ENCODE measurements at places on chromosomes 7 and 10.
A peak's percentile ranks its signal among the peaks of the same experiment; 100 is the strongest.

DNA sequence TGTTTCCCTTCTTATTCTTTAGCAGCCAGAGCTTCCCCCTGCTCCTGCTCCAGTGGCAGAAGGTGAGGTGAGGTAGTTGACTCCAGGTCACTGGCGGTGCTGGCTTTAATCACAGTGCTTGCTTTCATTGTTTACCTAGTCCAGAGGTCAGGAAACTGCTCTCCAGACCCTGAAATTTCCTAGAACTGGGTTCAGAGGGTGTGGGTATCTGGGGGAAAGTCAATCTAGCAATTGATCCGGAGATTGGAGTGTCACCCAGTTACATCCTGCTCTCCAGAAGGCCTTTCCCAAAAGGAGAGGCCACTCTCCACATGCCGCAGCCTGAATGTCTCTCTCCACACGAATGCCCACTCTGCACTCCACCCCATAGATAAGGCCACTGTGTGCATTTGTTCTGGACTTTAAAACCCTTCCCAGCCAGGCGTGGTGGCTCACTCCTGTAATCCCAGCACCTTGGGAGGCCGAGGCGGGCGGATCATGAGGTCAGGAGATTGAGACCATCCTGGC is 2.1 kb upstream of the MBL2 start:
- no peak for DNase-seq

DNA sequence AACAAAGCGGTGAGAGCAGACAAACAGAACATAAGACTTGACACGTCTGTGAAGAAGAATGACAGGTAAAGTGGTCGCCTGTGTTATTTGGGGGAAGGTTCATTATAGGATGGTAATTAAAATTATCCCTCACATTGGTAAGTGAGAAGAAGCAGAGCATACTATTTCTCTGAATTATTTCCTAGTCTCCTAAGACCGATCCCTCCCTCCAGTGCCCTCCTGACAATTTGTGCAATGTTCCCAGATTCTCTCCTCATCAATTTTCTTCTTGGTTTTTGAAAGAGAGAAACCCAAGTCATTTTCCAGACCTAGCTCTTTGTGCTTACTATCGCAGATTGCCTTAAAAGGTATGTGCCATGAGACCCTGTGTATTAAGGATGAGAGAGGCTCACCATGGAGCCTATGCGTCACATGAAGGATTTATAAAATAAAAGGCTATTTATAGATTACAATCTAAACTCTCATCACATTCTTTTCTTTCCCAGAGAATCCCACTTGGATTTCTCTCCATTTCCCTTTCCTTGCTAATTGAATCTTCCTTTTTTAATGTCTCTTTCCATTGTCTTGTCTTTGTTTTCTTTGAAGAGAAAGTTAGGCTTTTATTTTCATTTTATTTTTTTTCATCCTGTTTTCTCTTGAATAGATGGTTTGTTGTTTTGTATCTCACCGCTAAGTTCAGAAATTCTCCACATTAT is 112.0 kb downstream of the PPP1R3A start:
- no peak for DNase-seq

- DNase-seq: no peak
Measured at GRCh38 chr7:19530261-19530660, 178.6 kb downstream of the POLR1F start.

GRCh38 chr7:98996150-98996552 is 117.8 kb downstream of the TRRAP start:
- DNase-seq: peak; percentile 3

Measured in NCI-H2227 treated with DMSO at 0.1 percent for 48 hours (cell line).